ENCODE measurements at places on chromosomes 11 and 22.

DNA sequence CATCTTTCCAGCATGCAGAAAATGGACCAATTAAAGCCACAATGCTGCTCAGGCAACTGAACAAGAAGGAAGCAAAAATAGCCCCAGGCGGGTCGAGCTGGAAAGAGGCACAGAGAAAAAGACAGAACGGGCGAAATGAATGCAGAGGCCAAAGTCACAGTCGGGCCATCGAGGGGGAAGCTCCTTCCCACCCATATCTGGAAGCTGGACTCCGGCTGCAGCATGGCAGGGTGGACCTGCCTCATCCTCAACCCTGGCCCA is 58.6 kb upstream of the PRDM11 start:
- no peak for DNase-seq

DNA sequence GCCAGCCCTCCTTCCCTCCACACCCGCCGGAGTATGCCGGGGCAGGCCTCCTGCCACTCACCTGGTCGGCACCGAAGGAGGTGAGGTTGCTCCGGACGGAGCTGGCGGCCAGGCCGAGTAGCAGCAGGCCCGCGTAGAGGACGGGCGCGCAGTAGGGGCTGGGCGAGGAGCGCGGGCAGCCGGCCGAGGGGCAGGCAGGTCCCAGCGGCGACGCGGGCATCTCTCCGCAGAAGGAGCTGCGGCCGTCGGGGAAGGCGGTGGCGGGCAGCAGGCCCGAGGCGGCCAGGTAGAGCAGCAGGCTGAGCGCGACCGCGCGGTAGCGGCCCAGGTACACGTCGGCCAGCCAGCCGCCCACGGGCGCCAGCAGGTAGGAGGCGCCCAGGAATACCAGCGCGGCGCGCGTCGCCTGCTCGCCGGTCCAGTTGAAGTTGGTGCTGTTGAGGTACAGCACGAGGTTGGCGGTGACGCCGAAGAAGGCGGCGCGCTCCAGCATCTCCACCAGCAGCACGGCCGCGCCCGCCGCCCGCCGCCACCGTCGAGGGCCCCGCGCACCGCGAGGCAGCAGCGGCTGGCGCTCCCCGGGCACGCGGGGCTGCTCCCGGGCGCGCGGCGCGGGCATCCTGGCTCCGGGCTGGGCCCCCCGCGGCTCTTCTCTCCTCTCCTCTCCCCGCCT is 907 bp downstream of the SLC15A3 start:
- peak; percentile 62 for DNase-seq

- DNase-seq = no peak
Measured at GRCh38 chr11:76237000-76237649, 30.8 kb upstream of the WNT11 start.

DNA sequence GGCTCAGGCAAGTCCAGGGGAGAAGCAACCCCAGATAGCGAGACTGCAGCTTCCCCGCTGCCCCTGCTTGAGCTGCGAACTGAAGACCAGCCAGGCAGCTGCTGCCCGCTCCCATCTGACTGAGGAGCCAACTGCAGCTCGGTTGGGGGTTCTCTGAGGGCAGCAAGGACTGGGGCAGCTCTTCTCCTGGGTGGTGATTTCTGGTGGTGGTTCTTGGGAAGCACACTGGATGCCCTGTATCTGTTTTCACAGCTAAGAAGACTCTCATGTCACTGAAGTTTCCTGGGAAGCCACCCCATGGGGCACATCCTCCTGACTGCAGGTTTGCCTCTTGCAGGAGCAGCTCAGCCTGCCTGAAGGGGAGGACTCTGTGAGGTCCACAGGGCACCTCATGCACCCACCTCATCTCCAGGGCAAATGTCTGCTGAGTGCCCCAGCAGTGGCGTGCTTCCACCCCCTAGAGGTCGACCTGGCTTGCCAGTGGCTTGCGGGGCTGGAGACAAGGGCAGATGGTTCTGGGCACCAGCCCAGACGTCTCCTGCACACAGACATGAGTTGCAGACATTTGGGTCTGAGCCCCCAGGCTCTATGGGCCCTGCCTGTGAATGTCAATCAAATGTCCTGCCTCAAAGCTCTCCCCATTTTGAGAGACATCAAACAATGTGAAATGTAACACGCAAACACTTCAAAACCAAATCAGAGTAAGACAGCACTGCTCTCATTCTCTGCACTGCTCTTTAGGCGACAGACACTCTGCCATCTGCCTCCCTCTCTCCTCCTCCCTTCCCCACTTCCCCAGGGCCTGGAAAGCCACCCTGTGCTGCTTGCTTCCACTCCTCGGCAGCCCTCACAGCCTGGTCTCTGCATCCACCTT is 800.9 kb downstream of the BRD1 start:
- DNase-seq = peak; percentile 23

DNA sequence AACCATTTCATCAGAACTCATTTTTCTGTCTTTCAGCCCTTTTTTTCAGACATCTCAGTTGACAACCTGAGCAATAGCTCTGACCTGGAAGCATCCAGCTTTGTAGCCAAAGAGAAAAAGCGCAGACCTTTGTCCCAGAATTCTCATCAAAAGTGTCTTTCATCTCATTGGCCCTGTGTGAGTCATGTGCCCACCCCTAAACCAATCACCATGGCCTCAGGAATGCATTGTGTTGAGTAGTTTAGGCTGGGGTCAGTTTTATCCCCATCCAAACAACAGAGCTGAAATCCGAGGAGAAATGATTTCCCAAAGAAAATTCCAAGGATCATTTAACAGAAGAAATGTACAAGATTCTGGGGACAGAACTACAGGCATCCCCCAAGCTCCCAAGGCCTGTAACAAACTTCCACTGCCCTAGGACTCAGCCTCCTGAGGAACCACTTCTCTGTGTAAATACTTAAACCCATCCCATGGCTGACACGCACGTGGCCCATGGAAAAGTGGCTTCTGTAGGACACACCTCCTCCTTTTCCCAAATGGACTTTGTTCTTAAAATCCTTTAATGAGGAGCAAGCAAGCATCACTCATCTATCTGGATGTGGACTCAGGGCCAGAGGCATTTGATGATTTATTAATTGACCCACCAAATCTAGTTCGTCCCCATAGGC is 429.0 kb downstream of the SOX6 start:
- DNase-seq = no peak

GRCh38 chr11:73528483-73529203 is 69.3 kb downstream of the FAM168A start:
- no peak for DNase-seq

GRCh38 chr11:109821511-109821910 is 271.7 kb upstream of the ZC3H12C start:
- no peak for DNase-seq

- no peak for DNase-seq
Measured at GRCh38 chr11:66365711-66366619, 5.6 kb downstream of the SLC29A2 start.

- peak; percentile 87 for DNase-seq
Measured at GRCh38 chr11:67504950-67505581, at the start of gene PITPNM1. PITPNM1 (minus strand) TSS chr11:67505363; CDS start chr11:67504180, 1,183 bp downstream.

DNA sequence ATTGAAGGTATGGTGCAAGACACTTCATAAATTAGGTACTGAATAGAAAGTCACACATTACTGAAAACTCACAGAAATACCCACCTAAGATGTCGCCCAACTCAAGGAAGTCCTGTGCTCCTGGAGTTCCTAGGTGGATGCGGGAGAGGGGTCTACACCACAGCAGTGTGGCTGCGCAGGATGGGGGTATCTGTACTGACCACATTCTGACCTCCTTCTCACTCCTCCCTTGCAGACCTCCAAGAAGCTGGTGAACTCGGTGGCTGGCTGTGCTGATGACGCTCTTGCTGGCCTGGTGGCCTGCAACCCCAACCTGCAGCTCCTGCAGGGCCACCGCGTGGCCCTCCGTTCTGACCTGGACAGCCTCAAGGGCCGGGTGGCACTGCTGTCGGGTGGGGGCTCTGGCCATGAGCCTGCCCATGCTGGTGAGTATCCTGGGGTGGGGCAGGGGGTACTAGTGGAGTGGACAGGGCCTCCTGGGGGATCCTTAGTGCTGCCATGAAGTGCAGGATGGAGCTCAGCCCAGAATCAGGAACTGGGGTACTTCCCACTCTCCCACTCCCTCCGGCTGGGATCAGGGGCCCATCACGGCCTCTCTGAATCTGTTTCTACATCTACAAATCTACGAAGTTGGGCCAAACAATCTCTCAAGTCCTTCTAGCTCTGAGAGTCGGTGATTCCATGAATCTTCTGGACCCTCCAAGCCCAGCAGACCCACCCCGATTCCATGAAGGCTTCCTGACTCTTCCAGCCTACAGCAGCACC is 4.9 kb downstream of the TKFC start:
- DNase-seq = no peak

- DNase-seq = no peak
Measured at GRCh38 chr11:61887839-61888494, 3.4 kb downstream of the FADS3 start.

- no peak for DNase-seq
Measured at GRCh38 chr11:56905936-56906335, 82.8 kb upstream of the OR5AK2 start.

GRCh38 chr11:61701242-61701886 is 21.2 kb downstream of the DAGLA start:
- no peak for DNase-seq

GRCh38 chr11:130069659-130070108 is at the start of gene APLP2:
APLP2 (plus strand) TSS chr11:130069894; CDS start chr11:130069978, 84 bp downstream.
- peak; percentile 99 for DNase-seq

DNA sequence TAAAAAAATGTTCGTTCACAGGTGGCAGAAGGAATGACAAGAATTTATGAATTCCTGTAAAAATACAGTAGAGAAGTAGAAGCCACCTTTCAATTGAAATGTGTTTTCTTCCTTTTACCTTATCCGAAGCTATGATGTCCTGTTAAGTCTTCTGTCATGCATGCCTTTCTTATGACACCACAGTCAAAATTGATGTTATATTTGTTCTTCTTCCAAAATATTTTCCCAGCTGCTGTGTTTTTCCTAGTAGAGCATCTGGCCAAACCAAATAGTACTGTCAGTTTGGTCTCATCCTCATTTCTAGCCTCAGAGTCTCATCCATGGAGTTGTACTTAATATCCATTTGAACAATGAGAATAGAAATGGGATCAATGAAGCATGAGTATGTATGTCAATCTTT is 206.1 kb downstream of the PGR start:
- no peak for DNase-seq

GRCh38 chr11:62832336-62833234 is at the start of gene TEX54:
TEX54 (minus strand) TSS chr11:62832841.
- no peak for DNase-seq

DNA sequence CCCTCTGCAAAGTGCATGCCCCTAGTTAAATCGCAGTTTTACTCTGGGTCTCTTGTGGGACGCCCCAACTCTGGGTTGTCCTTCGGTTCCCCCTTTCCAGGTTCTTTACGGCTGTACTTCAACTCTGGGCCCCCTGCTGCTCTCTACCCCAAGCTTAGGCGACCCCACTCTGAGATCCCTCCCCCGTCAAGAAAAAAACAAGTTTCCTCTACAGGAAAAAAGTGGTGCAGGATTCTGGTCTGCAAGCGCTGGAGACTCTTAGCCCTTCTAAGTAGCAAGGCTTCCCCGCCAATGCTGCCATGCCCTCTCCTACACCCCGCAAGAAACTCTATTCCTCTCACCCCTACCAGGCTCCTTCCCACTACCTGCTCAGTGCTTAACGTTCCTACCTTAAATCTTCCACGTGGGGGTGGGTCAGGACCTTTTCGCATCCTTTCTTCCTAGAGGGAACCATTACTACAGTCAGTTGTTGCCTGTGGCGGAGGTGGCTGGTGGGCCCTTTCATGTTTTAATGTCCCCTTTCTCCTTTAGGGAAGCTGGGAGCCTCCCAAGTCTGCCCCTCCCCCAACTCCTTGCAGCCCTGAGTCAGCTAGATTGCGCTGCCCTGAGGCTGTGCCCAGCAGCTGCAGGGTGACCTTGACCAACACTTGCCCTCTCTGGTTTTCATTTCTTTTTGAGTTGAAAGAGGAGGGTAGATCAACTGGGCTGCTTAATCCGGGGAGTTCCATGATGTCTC is 1.4 kb downstream of the NEFH start:
- no peak for DNase-seq

- DNase-seq = no peak
Measured at GRCh38 chr11:85379066-85379465, 248.1 kb downstream of the DLG2 start.

- no peak for DNase-seq
Measured at GRCh38 chr11:2307501-2308331, 5.9 kb downstream of the TSPAN32 start.

DNA sequence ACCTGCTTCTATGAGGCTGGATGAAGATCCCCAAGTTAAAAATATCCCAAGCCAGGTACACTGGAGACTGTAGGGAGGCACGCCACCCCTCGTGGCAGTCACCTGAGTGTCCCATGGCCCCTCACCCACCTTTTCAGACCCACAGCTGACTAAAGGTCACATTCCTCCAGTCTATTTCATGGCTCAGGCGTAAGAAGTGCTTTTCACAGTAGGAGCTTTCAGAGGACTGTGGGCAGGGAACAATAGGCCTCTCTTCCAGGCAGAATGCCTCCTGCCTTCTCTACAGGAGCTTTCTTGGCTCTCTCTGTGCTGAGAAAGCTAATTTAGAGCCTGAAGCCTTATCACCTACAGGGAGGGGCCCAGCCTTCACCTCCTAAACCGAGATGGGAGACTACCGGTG is 73.8 kb downstream of the C11orf58 start:
- DNase-seq = no peak

- peak; percentile 81 for DNase-seq
Measured at GRCh38 chr11:64900263-64900678, 16.7 kb downstream of the ATG2A start.

DNA sequence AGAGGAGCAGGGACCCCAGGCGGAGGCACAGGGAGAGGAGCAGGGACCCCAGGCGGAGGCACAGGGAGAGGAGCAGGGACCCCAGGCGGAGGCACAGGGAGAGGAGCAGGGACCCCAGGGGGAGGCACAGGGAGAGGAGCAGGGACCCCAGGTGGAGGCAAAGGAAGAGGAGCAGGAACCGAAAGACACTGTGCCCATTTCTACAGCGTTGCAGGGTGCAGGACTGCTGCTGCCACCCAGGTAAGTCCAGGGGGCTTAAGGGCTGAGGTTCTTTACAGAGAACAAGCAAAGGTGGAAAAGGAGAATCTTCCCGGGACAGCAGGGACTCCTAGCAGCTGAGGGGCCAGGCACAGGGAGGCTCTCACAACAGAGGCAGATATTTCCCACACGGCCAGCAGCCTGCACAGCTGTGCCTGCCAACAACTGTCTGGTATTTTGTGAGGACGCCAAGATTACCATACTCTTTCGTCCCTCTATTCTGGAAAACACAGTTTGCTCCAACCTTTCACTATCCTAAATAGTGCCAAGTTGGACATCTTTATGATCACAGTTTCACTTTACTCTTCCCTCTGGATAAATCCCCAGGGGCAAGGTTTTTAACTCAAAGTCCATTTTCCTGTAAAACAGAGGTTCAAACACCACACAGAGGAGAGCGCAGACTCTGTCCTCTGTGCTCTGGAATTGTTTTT is 39.4 kb downstream of the SHANK2 start:
- DNase-seq = no peak

GRCh38 chr11:131441051-131441810 is 70.8 kb downstream of the NTM start:
- DNase-seq = no peak

- DNase-seq = no peak
Measured at GRCh38 chr22:39946503-39947219, 13.5 kb upstream of the TMA7B start.

DNA sequence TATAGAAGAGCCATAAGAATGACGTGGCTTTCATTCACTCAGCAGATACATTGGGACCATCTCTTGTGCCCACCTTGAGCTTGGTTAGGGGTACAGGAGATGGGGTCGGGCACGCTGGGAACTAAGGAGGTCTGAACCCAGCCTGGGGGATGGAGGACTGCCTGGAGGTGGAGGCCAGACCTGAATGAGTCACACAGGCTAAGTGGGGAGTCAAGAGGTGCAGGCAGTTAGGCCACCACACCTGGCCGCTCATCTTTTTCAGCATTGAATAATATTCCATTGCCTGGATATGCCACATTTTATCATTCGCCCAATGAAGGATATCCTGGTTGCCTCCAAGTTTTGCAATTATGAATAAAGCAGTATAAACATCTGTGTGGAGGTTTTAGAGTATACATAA is 3.8 kb upstream of the PPIL2 start:
- DNase-seq = no peak
